ENCODE measurements at places on chromosomes 4 and X.

DNA sequence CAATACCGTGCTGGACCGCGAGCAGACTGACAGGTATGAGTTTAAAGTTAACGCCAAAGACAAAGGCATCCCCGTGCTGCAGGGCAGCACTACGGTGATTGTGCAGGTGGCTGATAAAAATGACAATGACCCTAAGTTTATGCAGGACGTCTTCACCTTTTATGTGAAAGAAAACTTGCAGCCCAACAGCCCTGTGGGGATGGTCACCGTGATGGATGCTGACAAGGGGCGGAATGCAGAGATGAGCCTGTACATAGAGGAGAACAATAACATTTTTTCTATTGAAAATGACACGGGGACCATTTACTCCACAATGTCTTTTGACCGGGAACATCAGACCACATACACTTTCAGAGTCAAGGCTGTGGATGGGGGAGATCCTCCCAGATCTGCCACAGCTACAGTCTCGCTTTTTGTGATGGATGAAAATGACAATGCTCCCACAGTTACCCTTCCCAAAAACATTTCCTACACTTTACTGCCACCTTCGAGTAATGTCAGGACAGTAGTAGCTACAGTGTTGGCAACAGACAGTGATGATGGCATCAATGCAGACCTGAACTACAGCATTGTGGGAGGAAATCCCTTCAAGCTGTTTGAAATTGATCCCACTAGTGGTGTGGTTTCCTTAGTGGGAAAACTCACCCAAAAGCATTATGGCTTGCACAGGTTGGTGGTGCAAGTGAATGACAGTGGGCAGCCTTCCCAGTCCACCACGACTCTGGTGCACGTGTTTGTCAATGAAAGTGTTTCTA lies 3.2 kb downstream of the PCDH7 start:
- DNase-seq, result no peak

- DNase-seq, result no peak
Observed at GRCh38 chrX:27446423-27446822, 16.7 kb downstream of the PPP4R3C start.

DNA sequence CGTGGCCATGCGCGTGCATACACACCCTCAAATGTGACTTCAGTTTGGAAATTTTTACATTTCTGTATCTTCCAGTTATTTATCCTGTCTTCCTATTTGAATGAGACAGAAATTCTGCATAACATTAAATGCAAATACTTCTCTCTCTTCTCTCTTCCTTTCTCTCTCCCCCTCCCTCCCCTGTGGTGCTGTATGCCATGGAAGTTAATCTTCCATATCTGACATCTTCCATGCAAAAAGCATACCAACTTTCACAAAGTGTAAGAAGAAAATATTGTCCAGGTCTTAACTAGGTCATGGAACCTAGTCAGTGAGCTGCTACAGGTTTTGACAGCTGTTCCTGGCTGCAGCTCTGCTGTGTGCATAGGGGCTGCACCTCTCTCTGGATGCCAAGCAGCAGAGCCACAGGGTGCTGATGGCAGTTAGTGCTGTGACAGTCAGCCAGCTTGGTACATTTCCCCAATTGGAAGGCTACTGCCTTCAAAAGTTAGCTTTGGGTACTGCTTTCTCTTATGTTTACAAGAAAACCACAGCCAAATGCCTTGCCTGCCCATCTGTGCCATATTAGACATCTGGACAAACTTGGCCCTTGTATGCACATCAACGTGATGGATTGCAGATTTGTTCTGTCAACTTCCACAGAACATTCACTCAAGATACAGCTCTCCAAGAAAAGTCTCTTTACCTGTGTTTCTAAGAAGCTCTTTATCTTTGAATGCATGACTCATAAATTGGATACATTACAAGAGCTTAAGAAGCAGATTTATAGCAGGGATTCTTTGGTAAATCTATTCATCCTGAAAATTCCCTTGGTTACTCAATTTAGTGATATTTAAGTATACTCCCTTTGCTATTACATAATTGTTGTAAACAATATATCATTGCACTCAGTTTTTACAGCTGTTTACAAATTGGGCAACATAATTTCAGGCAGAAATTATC lies 623.8 kb downstream of the EPHA5 start:
- DNase-seq, result no peak

DNA sequence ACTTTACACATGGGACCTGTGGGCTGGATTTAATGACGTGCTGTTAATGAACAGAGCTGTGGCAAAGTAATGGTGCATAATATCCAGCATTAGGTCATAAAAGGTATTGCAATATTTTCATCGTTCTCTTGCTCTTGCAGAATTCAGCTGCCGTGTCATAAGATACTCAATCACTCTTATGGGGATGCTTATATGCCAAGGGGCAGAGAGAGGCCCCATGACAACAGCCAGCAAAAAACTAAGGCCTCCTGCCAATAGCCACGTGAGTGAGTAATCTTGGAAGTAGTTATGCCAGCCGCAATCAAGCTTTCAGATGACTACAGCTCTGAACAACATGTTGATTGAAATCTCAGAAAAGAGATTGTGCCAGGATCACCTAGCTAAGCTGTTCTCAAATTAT lies 616.9 kb downstream of the FSTL5 start:
- no peak for DNase-seq

GRCh38 chr4:86759298-86759697 lies 89.9 kb downstream of the SLC10A6 start:
- no peak for DNase-seq

DNA sequence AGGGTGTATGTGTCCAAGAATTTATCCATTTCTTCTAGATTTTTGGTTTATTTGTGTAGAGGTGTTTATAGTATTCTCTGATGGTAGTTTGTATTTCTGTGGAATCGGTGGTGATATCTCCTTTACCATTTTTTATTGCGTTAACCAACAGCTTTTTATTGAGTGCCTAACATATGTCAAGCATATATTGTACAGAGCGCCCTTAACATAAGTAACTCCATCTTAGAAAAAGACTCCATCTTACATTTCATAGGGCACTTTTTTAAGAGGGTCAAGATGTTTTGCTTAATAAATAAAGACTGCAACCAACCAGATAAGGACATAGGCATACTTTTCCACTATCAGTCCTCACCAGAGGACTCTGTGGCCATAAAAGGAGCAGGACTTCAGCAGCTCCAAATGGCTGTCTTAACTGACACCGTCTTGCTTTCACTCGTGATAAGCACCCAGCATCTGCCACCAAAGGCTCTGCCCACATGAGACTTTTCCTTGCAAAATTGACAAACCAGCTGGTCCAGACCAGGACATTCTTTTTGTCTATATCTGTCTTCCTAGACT lies 75.0 kb downstream of the HS6ST2 start:
- no peak for DNase-seq

DNA sequence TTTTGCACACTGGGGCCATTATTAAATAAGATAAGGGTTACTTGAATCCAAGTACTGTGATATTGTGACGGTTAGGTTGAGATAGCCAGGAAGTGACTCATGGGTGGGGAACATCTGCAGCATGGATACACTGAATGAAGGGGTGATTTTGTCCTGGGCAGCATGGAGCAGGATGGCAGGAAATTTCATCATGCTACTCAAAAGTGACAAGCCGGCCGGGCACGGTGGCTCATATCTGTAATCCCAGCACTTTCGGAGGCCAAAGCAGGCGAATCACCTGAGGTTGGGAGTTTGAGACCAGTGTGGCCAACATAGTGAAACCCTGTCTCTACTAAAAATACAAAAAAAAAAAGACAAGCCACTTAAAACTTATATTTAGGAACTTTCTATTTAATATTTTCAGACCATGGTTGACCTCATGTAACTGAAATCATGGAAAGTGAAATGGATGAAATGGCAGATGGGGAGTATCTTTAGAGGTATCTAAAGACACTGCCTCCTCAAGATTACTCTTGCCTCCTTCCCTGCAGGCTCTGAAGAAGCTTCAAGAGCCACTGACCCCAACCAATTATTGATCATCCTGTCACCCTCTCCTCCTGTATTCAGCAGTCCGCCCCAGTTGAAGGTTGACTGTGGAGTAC lies 3.9 kb upstream of the TRIM60 start:
- DNase-seq, result no peak

DNA sequence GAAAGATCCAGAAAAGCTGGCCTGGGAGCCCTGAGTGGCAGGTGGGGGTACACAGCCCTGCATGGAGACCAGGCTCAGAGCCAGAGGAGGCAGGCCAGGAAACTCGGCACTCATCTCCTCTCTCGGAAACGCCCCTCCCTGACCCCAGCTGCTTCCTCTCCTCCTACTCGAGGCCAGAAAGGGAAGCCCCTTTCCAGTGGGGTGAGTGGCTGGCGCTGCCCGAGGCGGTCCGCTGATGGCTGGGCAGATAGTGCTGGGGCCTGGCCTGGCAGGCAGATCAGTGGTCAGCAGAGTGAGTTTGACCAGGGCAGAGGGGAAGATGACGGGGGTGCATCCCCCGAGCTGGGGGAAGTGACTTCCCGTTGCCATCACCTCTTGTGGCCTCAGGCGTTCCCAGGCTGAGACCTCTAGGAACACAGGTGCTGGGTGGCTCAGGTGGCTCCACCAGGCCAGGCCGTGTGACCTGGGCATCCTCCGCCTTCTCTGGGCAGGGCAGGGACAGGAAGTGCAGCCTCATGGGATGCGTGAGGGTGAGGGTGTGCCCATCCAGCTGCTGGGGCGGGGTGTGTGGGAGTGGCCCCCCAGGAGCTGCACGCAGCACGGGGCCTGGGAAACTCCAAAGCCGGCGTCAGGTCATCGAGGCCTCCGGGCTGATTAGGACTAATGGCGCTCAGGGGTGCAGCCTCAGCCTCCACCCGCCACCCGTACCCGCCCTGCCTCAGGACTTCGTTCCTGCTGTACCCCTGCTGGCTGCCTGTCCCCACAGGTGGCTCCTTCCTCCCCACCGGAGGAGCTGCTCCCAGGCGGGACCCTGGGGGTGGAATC lies 5.7 kb downstream of the SH3BP2 start:
- no peak for DNase-seq

GRCh38 chr4:38565271-38566199 lies 98.5 kb upstream of the KLF3 start:
- DNase-seq, result no peak

- no peak for DNase-seq
Observed at GRCh38 chrX:2581296-2581695, 80.5 kb upstream of the DHRSX start.

- no peak for DNase-seq
Observed at GRCh38 chr4:147924604-147925412, 192.9 kb downstream of the ARHGAP10 start.

DNA sequence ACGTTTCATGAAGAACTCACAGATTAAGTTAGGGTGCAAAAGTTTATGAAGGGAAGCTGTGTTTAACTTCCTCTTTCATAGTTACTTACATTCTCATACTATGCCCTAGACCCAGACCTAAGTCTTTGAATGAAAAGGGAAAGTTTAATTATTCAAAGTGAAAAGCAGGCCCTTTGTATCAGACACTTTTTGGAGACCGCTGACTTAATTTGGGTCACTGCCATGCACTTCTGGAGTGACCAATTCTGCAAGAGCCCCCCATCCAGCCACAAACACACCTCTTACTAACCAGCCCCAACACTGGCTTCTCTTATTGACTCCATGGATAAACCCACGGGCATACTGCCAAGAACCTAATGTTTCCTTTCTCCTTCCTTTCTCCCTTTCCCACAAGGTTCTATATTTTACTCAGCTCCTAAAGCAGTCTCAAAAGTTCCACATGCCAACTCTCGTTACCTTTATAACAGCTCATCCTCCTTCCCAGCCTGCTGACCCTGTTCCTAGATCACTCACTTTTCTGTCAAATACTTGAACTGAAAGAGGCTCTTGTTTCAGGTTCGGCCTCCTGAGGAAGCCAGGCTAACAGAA lies 34.5 kb downstream of the ABCE1 start:
- DNase-seq, result no peak

DNA sequence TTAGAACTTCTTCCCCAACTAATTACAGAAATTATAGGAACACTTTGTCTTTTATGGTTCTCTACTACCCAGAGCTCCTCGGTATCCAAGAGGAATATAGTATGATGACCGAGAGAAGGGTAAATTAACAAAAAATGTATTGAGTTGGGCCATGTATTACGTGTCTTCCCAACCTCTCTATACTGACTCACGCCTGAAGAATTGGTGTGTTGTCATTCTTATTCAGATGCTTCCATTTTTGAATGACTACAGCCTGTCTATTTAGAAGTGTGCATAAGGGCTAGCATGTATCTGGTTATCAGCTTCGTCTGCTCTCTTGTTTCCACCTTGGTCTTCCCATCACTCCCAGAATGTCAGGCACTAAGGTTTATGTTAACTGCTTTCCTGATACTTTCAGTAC lies 24.5 kb upstream of the SCD5 start:
- no peak for DNase-seq

DNA sequence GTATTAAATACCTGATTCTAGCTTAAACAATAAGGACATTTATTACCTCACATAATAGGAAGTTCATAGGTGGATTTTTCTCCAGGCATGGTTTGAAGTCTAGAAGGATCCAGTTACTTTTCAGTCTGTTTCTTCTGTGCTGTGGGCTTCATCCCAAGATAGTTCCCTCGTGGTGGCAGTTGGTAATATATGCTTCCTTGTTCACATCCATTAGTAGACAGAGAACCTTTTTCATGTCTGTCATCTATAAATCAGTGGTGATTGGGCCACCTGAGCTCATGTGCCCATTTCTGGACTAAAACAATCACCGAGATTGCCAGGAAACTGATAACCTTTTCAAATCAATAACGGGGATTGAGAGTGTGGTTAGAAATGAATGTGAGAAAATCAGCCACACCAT lies 97.7 kb downstream of the KDM6A start:
- no peak for DNase-seq

GRCh38 chrX:44330227-44330626 lies 13.2 kb downstream of the EFHC2 start:
- DNase-seq, result no peak

DNA sequence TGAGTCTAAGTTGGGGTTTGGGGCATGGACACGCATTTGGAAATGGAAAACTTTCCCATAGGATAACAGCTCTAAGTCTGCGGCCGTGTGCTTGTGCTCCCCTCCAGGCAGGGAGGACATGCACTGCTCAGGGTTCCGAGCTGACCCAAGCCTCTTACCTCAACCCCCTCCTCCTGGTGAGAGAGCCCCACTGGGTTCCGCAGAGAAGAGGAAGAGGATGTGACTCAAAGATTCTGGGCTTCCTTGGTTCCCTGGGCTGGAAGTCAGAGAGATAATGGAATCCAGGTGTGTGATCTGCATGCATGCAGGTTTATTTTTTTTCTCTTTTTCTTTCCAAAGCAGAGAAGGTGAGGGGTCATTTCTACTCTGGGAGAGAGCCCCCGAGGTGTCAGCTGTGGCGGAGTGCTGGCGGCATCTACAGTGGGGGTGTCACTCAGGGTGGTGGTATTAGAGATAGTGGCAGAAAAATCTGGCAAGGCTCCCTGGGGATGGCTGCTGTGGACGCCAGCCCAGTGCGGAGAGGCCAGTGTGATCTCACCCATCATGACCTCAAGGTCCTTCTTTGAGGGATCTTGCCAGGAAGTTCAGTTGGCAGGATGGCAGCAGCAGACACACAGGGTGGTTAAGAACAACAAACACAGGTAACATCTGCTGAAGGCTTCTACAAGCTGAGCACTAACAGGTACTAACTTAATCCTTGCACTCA lies 168.7 kb upstream of the HAND2 start:
- no peak for DNase-seq

- no peak for DNase-seq
Observed at GRCh38 chr4:172780566-172781081, 388.0 kb upstream of the GALNT7 start.
